ENCODE measurements at places on chromosomes 6 and 20.

DNA sequence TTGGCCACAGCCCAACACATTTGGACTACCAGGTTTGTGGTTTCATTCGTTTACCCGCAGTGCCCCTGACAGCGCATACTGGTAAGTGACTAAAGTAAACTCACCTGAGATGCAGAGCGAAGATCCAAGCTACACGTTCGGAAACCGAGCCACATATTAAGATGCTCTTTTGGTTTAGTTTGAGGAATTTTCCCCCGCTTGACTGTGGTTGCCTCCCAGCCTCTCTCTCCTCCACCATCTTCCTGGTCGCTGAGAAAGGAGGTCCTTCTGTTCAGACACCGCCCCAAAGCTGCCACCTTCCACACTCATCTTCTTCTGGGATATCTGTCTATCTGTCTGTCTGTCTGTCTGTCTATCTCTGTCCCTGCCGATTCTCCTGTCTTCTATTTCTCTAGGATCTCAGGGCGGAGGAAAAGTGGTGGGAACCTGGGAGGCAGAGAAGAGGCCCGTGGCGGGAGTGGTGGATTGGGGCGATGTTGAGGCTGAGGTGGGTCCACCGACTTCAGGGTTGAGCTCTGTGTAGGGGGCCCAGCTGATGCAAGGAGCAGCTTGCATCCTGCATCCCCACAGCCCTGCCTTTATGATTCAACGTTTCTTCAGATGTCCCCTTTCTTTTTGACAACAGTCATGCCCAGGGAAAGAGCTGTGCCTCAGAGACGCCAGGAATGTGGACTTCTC lies 196.9 kb upstream of the ZNF184 start:
- no peak for DNase-seq

DNA sequence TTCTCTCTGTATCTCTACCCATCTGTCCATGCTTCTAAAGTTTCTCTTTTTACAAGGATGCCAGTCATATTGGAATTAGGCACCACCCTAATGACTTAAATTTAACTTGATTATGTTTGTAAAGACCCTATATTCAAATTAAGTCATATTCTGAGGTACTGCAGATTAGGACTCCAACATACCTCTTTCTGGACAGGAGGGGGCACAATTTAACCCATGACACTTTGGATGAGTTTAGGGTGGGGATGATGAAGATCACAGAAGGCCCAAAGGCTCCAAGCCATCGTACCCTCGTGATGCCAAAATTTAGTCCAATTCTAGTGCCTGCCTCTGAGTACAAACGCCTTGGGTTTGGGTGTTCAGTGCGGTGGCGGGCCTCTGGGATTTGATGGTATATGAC lies 15.0 kb upstream of the NKX2-2 start:
- DNase-seq: no peak

GRCh38 chr6:142331601-142332000 lies 29.8 kb downstream of the ADGRG6 start:
- DNase-seq: no peak

- no peak for DNase-seq
Measured at GRCh38 chr6:35473075-35473849, 5.1 kb downstream of the RPL10A start.

DNA sequence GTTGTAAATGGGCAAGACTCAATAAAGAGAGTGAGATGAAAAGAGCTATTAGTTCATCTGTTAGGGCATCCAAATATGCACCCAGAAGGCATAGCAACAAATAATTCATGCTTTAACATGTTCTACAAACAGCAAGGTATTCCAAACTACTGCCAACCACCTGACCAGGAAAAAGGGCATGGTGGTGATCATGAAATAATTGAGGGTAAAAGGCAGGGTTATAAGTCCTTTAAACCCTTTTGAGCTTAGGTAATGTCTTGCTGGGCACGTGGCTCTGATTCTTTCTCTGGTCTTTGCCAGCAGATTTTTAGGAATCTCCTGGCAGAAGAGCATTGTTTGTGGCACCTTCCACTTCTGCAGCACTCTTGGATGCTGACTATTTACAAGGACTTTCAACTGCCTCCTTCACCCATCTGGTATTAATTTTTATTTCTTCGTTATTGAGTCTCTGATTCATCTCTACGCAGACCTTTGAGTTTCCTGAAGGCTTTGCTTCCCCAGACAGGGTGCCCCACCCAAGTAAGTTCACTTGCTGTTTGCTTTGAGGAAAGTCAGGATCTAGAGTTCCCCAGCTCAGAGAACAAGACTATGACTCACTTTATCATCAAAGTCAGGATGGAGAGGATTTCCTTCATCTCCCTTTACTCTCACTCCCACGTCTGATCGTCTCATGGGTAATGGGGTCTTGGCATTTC lies 83.4 kb upstream of the NEDD9 start:
- DNase-seq: no peak

DNA sequence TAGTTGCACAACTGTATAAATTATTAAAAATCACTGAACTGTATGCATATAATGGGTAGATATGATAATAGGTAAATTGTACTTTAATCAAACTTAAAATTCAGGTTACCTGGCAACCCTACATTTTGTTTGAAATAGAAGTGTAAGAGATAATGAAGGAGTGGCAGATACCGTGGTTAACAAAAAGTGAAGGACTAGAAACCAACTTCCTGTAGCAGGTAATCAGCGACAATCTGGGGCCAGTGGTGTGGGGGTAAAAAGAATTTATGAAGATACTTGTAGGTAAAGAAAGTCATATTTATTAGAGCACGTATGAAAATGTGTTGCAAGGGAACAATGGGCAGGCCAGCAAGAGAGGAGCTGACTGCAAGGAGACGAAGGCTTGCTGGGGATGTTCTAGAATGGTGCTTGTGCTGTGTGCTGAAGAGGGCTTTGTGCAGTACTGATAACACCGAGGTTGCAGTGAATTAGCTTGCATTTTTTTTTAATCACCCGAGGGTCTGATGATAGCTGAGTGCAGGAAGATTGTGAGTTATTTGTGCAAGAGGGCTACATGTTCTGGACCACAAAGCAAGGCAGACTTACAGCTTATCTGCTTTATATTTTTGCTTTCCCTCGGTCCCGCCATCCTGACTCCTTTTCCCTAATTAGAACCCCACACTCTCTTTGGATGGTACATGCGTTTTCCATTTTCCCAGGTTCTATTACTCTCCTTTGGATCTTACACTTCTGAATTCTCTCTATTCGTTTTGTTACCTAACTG lies 4.6 kb upstream of the ENPP1 start:
- no peak for DNase-seq

DNA sequence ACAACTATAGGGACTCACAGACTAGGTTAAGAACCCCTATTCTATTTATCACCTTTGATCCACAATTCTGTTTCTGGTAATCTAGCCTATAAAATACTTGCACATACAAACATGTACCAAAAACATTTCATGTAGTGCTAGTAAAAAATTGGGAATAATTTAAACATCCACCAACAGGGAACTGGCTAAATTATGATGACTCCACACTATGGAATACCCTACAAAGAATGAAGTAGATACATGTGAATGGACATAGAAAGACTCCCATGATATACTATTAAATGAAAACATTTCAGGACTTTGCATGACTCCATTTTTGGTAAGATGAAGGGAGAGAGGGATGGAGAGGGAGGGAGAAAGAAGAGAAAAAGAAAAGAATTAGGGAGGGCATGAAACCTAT lies 58.2 kb downstream of the ZHX3 start:
- no peak for DNase-seq

- no peak for DNase-seq
Measured at GRCh38 chr6:8207191-8207868, 105.0 kb upstream of the EEF1E1 start.

GRCh38 chr6:165487950-165488349 lies 175.1 kb downstream of the PDE10A start:
- DNase-seq: no peak

GRCh38 chr20:44807051-44807683 lies 3.2 kb downstream of the RIMS4 start:
- no peak for DNase-seq

DNA sequence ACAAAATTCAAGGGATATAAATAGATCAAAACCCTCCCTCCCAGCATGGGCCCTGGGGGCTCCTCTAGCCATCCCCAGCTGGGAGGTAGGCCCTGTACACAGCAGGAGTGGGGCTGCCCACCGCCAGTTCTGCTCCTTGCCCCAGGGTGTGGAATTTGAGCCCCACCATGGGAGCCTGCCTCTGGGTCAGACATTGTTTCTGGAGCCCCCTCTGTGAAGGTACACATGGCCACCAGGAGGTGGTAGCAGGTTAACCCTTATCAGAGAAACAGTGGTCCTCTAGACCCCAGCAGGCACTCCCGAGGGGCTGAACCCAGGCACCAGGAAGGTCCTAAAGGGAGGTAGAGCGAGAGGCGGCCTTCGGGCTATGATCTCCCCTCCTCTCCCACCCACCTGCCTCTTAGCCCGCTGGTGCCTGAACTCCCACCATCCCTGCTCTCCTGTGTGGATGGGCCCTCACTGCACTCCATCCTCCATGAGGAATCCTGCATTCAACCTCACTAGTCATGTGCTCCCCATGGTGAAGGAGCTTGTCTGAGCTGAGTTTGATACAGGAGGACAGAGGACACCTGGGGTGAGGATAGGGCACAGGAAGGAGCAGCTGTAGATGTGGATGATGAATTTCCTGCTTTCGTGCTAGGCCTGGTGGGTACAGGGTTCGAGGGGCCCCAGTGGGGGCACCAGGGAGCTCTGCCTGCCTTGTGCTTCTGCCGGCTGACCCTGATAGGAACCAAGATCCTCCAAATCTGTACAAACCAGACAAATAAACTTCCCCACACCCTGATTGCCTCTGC lies 114.9 kb downstream of the GRM4 start:
- DNase-seq: no peak

GRCh38 chr6:34630040-34630439 lies 66.5 kb downstream of the ILRUN start:
- DNase-seq: no peak

Measured in Peyer's patch (tissue), 4 donors.